ENCODE measurements at places on chromosomes 5 and 9.

DNA sequence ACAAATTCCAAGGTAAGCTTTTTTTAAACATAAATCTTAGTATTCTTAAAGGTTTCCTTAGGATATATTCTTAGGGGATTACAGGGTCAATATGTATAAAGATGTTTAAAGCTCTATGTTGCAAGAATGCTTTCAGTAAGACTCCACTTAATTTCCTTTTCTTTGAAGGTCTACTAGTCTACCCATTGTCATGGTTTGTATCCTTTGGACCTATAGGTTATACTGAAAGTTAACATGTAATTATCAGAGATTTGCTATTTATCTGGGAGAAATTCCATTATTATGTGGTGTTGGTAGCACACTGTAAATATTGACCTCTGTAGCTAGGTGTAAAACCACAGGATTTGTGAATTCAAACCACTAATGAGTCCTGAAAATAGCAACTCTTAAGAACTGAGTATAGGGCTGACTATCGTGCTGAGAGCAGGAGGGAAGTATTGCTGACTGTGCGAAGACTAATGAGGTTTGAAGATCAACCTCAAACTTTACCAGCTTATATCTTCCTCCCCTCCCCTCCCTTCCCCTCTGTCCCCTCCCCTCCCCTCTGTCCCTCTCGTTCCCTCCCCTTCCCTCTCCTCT is 85.6 kb downstream of the GADD45G start:
- no peak for DNase-seq

- no peak for DNase-seq
Observed at GRCh38 chr9:124436320-124436719, 13.9 kb upstream of the ADGRD2 start.

DNA sequence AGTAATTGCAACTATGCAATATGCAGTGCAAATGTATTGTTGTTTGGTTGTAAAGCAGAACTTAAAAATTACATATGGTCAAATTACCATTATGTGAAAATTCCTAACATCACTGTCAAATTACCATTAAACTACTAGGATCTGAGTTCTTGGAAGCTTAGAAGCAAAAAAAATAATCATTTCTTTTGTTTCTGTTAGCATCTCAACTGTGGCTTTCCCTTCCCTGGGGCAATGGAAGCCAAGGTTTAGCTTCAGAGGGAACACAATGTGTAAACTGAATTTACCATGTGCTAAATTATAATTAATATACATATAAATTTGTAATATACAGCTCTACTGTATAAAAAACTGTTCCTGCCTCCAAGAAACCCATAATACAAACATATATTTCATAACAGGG is 159.4 kb downstream of the GNAQ start:
- DNase-seq, result no peak

DNA sequence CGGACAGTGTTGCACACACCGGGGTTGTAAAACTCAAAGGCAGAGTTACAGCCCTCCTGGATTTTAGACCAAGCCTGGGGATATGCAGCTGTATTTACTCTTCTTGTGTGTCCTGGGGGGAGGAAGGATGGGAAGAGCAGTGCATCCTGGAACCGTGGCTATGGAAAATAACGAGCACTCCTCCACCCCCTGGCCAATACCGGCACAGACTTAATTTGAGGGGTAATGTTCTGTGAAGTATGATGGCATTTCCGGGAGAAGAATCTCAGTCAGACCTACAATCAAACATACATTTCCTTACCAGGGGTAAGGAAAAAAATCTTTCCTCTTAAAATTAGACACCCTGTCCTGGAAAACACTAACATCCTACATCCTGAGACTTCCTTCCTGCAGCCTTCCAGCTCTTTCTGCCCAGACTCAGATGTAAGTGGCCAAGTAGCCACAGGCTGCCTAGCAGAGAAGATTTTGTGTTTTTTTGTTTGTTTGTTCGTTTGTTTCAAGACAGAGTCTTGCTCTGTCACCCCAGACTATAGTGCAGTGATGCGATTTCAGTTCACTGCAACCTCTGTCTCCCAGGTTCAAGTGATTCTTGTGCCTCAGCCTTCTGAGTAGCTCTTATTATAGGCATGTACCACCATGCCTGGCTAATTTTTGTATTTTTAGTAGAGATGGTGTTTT is 11.0 kb upstream of the ERMP1 start:
- DNase-seq, result no peak

DNA sequence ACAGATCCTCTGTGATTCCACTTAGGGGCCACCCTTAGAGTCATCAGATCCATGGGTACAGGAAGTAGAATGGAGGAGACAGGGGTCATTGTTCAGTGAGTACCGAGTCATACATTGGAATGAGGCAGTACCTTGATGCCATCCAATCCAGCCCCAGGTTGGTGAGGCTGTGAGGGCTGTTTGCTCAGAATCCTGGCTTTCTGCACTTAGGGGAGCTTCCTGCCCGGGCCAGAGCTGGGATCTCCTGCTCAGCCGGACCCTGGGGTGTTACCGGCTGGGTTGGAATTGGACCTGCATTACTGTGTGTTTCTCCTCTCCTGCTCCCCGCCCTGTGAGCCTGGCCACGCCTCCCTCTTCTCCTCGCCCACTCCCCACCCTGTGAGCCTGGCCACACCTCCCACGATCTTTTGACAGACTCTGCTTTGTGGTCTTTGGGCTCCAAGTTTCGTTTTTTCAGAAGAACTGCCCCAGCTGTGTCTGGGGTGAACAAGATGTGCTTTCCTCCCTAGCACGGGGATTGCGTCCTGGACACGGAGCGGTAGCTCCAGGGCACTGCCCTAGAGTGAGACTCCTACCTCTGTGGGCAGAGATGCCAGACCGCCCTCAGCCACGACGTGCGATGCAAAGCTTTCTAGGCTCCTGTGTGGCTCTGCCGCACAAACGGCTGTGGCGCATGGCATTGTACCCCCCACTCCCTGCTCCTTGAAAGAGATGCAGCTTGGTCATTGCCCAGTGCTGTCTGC is 15.4 kb downstream of the TRAF2 start:
- no peak for DNase-seq

DNA sequence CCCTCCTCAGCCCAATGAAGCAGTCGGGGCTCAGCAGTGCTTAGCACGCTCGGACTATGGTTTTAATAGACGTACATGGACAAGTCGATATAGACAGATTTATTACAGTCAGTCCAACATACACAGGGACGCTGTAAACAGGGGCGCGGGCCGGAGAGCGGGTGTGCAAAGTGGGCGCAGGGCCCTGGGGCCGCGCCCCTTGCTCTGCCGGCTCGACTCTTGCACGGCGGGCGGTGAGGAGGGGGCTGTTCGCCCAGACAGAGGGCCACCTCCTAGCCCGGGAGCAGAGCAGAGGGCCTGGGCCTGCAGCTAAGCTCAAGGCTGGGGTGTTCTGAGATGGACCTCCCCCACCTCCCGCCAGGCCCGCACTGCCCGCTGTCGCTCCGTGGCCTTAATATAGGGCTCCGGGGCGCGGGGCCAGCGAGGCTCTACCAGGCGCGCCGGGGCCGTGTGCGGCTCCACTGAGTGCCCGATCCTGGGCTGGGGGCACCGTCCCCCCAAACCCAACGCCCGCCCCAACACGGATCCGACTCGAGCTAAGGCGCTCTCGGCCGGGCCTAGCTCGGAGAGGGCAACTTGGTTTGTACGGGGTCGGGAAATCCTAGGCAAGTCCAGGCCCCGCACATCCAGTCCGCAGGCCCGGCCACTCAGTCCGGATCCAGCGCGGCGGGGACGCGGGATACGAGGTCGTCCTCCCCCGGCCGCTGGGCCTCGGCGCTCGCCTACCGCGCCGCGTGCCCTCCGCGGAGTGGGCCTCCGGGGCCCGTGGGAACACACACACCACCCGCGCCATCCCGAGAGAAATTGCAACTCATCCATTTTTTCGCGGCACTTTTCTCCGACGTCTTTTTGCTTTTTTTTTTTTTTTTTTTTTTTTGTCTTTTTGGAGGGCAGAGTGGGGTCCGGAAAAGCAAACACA is 6.1 kb downstream of the PITX1 start:
- DNase-seq, result no peak

DNA sequence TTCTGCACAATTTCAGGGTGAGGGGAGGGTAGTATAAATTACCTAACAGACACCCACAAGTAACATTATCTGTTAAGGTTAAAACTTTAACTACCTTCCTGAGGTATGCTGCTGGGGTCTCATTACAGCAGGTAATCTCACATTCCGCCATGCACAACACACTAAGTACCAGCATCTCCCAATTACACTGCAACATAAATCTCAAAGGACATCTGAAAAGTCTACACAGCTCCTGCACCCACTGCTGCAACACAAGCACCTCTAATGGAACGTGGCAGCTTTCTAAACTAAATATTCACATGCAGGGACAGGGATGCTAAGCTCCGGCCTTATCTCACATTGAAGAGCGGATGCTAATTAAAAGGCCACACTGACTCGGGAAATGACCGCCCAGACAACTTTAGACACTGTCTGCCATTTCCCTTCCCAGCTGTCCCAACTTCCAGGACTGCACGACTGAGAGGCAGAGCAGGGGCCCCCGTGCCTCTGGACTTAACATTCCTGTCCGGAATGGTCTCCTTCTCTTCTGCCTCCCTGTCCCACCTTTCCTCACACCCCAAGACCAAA is 45.9 kb downstream of the PSMB7 start:
- no peak for DNase-seq

DNA sequence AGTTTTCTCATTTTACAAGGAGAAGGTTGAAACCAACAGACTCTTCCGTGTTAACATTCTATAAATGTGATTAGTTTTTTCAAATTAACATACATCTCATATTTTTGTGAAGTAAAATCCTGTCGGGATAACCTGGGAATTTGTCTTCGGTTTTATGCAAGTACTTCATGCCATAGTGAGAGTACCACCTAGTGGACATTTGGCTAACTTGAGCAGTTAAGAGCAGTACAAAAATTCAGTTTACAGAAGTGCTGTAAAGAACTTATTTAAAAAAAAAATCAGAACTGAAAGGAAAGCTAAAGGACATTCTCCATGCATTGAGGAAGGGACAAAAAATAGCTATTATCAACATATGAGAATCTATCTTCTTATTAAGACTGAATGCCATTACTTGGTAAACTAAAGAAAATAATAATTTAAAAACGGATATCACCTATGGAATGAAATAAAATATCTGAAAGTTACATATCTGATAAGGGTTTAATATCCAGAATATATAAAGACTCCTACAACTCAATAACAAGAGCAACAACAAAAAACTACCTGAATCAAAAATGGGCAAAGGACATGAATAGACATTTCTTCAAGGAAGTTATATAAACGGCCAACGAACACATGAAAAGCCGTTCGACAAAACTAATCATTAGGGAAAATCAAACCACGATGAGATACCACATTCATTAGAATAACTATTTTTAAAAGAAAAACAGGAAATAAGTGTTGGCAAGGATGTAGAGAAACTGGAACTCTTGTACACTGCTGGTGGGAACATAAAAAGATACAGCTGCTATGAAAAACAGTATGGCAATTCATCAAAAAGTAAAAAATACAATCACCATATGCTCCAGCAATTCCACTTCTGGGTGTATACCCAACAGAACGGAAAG is 117.0 kb upstream of the GNA14 start:
- DNase-seq, result peak; percentile 49

GRCh38 chr9:133470427-133470924 is 8.4 kb downstream of the SLC2A6 start:
- no peak for DNase-seq

DNA sequence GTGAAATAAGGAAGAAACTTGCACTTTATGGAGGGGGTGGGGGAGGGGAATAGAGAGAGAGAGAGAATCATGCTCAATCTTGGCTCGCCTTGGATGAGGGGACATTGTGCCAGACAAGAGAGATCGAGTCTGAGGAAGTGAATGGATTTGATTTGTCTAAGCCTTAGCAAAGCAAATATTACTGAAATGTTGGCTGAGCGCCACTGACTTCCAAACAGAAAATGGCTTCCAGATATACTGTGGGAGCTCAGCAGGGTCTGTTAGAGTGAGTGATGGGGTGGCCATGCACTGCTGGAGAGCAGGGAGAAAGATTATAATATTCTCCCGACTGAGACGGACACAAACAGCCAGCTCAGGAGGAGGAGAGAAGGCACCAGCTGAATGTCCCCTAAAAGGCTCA is 34.5 kb downstream of the BRINP1 start:
- DNase-seq, result no peak

DNA sequence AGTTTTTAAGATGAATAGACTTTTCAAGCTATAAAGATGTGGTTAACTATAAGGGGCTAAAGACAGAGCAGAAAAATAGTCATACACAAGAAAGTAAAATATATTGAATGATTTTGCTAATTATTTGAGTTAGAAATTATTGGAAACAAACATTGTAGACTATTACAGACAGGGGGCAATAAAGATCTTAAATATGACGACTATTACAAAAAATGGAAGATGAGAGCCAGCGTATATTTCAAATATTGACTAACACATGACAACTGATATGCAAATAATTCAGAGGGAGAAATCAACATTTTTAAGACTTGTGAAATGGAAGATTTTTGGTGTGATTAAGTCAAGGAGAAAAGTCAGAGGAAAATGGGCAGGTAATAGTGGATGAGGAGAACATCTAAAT is 520.2 kb upstream of the NUDT12 start:
- no peak for DNase-seq

GRCh38 chr5:139019880-139020279 is 144.7 kb upstream of the LRRTM2 start:
- no peak for DNase-seq

DNA sequence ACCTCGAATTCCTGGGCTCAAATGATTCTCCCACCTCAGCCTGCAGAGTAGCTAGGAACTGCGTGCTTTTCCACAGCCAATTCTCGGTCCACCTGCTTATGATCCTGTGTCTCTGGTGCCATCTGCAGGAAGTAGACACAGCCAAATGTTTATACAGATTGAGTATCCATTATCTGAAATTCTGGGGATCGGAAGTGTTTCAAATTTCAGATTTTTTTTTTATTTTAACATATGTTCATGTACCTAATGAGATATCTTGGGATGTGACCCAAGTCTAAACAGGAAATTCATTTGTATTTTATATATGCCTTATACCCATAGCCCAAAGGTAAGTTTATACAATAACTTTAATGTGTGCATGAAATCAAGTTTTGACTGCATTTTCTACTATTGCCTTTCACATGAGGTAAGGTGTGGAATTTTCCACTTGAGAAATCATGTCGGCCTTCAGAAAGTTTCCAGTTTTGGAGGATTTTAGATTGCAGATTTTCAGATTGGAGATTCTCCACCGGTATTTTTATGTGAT is 89.5 kb downstream of the ESM1 start:
- DNase-seq, result no peak

Measured in NT2/D1 (cell line).